ENCODE measurements at places on chromosomes 6 and 20.

DNA sequence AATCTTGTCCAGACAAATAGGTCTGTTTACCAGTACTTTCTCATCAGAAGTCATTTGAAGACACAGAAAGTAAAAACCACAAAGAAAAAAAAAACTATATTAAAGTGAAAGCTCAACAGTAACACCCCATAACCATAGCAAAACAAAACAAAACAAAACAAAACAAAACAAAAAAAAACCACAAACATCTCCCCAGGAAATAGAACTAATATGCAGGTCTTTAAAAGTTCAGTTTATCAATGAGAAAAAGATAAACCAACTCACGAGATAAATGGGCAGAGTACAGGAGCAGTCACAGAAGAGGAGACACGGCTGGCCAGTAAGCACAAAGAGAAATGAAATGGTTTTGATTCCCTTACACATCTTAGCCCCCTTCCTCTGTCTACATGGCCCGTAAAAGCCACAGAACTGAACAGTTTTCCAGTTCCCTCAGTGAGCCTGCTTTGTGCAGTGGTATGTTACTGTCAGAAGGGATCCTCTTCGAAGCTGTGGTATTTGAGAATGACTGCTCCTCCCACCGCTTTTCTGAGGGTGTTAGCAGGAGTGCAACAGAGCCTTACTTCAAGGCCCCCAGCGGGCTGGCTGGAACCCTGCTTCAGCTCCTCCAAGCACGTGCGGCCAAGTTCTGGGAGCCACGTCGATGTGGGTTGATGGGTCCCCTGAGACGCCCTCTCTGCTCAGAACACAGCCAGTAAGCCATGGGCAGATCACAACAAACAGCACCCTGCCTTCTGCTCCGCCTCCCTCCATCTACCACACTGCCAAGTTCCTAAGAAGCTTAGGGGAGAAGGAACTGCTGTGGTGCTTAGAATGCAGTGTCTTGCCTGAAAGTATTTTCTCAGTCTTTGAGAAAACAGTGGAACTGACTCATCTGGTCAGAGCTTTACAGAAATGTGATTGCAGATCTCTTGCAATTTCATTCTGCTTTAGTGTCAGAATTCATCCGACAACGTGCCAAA, 14.0 kb downstream of the UST start:
- peak; percentile 73 for DNase-seq

- DNase-seq: no peak
Measured at GRCh38 chr20:50186987-50187402, 3.6 kb upstream of the CEBPB start.

DNA sequence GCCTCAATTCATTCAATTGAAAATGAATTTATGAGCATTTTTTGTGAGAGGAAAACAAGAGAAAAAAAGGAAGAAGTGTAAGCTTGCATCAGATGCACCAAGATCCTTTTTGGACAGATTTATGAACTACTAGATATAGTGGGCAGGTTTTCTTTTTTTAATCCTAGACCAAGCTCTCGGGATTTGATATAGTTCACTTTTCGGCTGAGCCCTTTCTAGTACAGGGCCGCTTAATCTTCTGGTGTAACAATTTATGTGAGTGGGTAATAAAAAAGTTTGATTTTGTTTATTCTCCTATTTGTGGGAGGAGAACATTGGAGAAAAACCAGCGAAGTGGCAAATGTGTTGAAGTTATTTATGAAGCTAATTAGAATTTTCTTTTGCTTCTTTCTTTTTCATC, 538.0 kb downstream of the UTRN start:
- no peak for DNase-seq

DNA sequence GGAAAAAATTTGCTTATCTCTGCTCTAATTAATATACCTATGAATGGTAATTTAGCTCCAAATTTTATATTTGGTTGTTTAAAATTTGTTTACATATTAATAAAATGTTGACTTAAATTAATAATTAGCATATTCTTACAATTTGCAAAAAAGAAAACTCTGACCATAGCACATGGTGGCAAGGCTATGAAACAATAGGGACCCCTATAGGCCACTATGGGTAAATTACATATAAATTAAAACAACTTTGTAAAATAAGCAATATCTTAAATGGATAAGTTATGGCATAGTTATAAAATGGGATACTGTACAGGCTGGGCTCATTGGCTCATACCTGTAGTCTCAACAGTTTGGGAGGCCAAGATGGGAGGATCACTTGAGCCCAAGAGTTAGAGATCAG, 76.0 kb downstream of the MKKS start:
- no peak for DNase-seq

- DNase-seq: no peak
Measured at GRCh38 chr6:22732176-22732970, 163.0 kb downstream of the HDGFL1 start.

DNA sequence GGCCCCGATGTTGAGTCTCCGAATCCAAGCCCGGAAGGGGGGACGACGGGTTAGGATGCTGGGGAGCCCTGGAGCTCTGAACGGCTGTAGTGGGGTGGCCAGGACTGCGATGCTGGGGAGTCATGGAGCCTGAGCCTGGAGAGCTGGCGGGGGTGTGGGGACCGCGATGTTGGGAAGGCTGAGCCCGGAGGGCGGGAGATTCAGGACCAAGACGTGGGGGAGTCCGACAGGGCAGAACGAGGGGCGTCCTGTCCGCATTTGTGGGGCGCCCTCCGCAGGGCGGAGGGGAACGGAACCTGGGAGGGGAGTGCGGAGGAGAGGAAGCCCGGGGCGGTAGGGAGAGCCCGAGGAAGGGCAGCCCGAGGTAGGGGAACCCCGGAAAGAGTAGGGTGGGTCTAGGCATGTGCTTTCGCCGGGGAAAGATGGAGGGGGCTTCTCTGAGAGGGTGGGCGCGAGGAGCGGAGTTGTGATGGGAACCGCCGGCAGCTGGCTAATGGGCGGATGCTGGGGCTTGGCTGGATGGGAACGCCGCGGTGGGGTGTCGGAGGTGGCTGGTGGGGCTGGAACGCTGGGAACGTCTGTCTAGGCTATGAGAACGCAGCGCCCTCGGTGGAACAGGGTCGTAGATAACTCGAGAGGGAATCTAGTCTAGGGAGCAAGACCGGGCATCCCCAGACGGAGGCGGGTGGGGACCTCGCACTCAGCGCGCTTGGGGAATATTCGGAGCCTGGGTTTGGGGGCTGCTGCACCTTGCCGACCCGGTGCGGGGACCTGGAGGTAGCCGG, 684 bp downstream of the PAQR8 start:
- DNase-seq: peak; percentile 21

- no peak for DNase-seq
Measured at GRCh38 chr6:22471132-22471690, 98.2 kb upstream of the HDGFL1 start.

- DNase-seq: no peak
Measured at GRCh38 chr6:107186047-107186446, 70.7 kb upstream of the BEND3 start.

- no peak for DNase-seq
Measured at GRCh38 chr20:6686171-6686570, 81.3 kb upstream of the BMP2 start.

GRCh38 chr6:70210462-70210861, 92.4 kb downstream of the COL9A1 start:
- DNase-seq: peak; percentile 17

GRCh38 chr6:2038092-2038491, 207.3 kb downstream of the GMDS start:
- DNase-seq: no peak

- DNase-seq: no peak
Measured at GRCh38 chr6:107082045-107082444, 33.3 kb downstream of the BEND3 start.

DNA sequence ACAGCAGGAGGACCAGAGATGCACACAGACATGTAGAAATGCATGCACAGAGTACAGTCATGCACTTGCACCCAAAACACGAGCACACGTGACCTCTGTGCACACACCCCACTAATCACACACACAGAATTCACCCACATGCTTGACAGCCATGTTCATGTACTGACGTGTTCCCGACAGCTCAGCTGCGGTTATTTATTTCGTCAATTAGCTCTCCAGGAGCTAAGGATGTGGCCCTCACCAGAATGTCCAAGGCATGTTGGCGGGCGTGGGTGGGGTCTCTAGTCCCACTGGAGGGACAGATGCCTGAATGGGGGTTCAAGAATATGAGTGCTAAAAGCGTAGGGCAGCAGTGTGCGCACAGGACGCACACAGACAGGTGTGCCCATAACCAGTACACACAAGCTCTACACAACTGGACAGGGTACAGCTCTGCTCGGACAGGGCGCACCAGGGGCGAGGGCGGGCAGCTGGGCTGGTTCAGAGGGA, 571 bp upstream of the PRPF6 start:
- DNase-seq: no peak

GRCh38 chr6:44132476-44132875, 5.1 kb downstream of the TMEM63B start:
- DNase-seq: no peak

- DNase-seq: peak; percentile 69
Measured at GRCh38 chr6:27575594-27576361, 102.9 kb upstream of the ZNF184 start.

DNA sequence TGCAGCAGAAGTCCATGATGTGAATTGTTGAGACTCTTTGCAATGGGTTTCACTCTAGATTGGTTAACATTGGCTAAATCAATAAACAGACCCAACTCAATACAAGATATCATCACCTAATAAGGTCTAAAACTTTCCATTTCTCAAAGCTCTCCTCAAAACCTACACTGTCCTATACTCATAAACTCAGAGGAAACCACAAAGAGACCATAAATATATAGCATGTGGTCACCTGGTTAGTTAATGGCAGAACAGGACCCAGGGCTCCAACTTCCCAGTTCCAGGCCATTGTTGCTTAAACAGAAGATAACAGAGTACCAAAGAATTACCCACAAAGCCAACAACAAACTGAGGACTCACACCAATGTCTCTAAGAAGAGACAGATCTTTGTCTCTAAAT, 12.0 kb downstream of the RTN4IP1 start:
- no peak for DNase-seq

- no peak for DNase-seq
Measured at GRCh38 chr6:125258651-125259353, 43.0 kb downstream of the HDDC2 start.

DNA sequence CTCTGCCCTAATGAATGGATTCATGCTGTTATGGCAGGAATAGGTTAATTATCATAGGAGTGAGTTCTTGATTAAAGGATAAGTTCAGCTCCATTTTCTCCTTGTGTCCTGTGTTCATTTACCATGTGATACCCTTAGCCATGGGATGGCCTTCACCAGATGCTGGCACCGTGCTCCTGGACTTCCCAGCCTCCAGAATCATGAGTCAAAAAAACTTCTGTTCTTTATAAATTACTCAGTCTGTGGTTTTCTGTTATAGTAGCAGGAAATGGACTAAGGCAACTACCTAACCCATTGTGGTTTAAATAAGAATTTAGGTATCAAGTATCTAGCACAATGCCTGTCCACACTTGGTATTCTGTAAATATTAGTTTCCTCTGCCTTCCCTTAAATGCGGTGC, 223.5 kb downstream of the MEI4 start:
- no peak for DNase-seq

GRCh38 chr20:10758446-10758845, 84.6 kb upstream of the JAG1 start:
- no peak for DNase-seq

GRCh38 chr6:24031496-24031895, 94.5 kb upstream of the NRSN1 start:
- no peak for DNase-seq

- DNase-seq: no peak
Measured at GRCh38 chr6:41442800-41443501, 103.2 kb upstream of the FOXP4 start.

GRCh38 chr6:30541515-30542403, 14.5 kb downstream of the GNL1 start:
- DNase-seq: peak; percentile 87

- peak; percentile 84 for DNase-seq
Measured at GRCh38 chr6:28383235-28384142, 16.1 kb downstream of the ZSCAN12 start.

DNA sequence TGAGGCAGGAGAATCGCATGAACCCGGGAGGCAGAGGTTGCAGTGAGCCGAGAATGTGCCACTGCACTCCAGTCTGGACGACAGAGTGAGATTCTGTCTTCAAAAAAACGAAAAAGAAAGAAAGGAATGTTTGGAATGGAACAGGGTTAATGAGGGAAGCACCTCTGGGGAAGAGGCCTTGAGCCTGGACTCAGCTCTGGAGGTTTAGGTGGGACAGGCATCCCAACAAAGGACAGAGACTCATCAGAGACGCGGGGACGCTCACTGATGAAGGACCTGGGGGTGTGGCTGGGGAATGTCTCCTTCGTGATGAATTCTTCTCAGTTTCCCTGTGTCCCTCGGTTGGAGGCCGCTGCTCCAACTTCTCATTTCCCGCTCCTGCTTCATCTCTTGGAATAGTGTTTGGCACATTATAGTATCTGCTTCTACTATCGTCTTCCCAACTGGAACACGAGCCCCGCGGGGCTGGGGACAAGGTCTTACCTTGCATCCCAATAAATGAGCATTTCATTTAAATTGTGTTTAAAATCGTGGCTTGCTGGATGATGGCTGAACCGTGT, 27.6 kb downstream of the KIF25 start:
- DNase-seq: no peak

GRCh38 chr6:151285122-151285521, 45.4 kb downstream of the AKAP12 start:
- DNase-seq: no peak

DNA sequence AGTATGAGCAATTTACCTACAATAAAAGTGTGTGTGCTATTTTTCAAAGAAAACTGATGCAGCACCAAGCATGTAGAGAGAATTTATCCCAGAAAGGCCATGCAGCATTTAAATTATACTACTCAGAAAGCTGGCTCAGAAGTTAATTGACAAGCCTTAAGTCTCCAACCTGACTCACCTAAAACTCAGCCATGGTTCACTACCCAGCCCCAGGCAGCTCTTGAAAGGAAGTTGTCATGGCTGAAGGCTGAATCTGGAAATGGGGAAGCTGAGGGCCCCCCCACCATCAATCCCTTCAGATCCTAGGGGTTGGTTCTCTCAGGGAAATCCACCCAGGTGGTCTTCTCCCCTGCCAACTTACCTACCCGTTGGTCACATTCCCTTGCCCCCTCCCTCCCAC, 19.7 kb downstream of the PPIL6 start:
- no peak for DNase-seq

- no peak for DNase-seq
Measured at GRCh38 chr6:142162780-142163179, 15.7 kb downstream of the VTA1 start.

GRCh38 chr6:126153661-126154060, 167.3 kb downstream of the TRMT11 start:
- no peak for DNase-seq

GRCh38 chr6:124033501-124033900, 229.8 kb downstream of the NKAIN2 start:
- DNase-seq: no peak
